ENCODE measurements at places on chromosomes 11 and 22.

DNA sequence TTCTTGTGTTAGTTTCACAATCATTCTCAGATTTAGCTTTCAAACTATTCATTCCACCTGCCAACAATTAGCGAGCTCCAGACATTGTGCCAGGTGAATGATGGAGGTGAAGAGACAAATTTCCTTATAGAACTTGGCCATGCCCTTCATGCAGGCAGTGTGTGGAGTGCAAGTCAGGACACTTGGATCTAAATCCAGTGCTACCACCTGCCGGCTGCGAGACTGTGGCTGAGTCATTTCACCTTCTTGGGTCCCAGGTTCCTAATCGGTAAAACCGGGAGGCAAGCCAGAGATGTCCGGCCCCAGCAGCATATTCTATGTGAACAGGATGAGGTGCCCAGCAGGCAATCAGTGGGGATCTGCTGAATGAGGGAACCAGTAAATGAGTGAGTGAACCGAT is 18.6 kb upstream of the EHF start:
- DNase-seq: no peak

GRCh38 chr22:50105208-50106100 is 15.6 kb downstream of the MOV10L1 start:
- DNase-seq: peak; percentile 33

DNA sequence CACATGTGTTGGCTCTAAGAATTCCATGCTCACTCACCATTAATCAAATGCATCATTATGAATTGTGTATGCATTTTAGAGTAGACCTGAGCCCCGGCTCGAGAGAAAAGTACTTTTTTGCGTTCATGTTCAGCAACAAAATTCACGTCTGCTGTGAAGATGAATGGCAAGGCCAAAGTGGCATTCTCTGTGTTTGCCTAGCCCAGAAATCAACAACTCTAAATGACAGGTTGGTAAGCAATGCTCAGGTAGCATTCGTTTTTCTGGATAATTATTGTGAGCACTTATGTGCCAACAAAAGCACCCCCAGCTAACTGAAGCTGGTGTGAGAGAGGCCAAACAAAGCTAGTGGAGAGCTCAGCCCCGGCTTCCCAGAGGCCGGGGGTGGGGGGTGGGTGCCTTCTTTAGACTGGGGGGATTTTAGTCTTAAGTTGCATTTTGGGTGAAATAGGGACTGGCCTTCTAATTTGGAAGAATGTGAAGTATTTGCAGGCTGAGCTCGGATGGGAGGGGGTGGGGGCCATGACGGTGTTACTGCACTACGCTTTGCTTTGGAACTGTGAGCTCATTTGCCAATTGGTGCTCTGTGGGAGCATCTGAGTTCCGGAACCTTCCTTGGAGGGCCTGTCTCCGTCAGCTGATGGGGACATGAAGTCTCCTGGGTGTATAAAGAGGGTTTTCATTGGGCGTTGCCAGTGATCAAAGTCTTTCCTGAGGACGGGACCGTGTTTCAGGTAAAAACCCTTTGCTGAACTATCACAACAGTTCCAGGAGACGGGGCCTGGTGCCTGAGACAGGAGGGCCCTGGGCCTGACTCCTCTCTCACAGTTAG is 29.0 kb upstream of the ALX4 start:
- DNase-seq: no peak

DNA sequence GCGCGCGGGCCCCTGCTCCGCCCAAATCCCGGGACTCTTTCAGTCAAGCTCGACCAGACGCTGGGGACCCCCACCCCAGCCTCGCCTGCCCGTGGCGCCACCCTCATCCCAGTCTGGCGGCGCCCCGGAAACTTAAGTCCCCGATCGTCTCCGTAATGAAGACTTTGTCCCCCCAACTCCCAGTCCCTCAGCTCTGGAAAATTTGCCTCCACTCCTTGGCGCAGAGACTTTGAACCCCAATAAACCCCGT is 348 bp downstream of the PLCB3 start:
- DNase-seq: no peak

DNA sequence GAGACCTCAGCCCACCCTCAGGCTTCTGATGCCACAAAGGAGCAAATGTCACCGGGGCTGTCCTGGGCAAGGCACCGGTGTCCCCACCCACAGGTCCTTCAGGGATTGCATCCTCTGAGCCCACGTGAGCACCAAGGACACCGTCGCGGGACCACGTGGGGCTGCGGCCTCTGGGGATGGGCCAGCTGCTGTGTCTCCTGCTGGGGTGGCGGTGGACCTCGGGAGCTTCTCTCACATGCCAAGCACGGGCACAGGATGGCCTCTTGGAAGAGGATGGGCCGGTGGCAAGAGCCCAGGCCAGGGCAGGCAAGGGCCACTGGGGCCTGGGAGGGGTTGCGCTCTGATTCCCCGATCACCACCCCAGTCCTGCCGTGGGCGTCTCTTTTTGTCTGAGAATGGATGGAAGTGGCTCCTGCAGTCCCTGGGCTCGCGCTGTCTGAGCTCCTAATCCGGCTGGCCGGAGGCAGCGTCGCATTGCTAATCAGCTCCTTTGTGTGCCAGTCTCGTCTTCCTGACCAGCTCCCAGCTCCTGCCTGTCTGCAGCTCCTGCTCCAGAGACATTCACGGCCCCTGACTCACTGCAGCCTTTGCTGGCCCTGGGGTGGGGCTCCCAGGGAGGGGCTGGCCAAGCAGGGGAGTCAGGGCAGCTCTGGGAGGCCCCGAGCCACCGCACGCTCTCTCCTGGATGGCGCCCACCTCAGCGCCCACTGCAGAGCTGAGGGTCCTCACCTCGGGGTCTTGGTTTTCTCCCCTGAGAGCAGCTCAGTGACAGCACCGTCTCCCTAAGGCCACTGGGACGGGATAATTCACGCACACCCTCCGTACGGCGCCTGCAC is 146.7 kb downstream of the CTTN start:
- no peak for DNase-seq

GRCh38 chr11:113876074-113876797 is 864 bp upstream of the USP28 start:
- no peak for DNase-seq

DNA sequence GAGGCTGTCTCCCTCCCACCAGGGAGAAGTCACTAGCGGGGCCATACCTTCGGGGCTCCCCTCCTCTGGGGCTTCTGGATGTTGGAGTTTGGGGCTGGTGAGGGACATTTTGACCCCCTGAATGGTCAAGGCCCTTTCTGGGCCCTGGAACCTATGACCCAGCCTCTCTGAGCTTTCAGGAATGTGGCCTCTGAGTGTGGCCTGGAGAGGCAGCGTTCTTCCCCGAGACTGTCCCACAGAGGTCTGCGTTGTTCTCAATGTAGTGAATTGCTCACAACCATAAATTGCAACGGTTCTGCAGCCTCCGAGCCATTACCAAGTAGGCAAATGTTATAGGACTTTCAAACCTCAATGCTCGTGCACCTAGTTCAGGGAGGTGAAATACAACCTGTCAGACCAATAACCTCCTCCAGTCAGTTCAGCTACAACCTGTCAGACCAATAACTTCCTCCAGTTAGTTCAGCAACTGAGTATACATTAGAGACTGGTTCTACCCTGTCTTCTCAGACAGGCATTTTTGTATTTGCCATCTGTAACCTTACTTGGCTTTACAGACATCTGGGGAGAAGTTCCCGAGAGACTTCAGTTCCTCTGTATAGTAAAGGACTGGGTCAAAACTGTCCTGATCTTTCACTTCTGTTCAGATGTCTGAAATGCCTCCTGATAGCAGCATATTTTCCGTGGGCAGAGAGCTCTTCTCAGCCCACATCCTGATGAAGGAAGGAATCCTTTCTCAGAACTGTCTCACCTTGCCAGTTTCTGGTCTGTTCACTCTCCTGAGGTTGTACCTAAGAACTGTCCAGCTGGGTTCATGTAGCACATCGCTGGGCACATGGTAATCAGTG is 34.2 kb downstream of the MICAL2 start:
- DNase-seq: no peak

DNA sequence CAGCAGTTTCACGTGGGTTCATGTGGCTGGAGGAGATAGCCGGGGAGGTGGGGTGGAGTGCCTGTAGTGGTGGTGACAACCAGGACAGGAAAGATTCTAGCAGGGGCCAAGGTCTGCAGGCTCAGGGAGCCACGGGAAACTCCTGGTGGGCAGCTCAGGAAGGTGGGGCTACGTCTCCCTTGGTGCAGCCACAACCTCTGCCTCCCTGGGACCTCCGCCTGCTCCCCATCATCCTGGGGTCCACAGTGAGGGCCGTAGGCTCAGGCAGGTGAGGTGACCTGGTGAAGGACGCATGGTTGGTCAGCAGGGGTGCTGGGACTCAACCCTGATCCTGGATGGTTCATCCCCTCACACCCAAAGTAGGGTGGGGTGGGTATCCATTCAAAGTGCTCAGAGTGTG is 524.1 kb downstream of the TBC1D22A start:
- no peak for DNase-seq

DNA sequence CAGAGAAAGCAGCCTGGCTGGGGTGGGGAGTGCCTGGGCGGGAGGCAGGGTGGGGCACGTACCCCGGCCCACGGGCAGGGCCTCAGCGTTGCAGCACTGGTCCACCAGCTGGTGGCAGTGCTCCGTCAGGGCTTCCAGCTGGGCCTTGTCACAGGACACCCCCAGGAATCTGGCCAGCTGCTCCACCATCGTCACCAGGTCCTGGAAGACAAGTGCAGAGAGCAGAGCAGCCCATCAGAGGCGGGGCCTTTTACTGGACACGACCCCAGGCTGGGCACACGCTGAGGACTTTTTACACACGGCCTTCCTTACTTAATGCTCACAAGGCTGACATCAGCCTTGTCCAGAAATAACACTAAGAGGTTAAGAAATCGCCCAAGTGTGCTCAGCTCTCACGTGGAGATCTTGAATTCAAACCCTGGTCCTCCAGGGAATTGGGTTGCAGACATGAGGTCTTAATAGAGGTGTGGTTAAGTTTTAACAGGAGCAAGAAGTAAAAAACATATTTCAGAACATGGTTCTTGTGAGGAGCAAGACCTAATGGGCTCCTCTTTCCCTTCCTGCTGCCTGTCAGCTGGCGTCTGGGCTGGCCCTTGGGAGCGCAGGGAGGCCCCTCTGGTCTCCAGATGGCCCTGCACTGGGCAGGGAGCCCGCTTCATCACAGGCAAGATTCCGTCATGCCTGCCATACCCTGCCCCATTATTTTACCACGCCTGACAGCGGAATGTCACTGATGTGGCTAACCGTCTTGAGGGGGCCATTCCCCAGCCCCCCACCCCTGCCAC is 17.1 kb upstream of the EFCAB6 start:
- no peak for DNase-seq

GRCh38 chr11:85811624-85812023 is 683 bp upstream of the SYTL2 start:
- no peak for DNase-seq

- no peak for DNase-seq
These were observed 49.7 kb upstream of the TTLL12 start for GRCh38 chr22:43236411-43237166.

GRCh38 chr11:65645710-65646109 is 7.8 kb downstream of the SIPA1 start:
- no peak for DNase-seq

DNA sequence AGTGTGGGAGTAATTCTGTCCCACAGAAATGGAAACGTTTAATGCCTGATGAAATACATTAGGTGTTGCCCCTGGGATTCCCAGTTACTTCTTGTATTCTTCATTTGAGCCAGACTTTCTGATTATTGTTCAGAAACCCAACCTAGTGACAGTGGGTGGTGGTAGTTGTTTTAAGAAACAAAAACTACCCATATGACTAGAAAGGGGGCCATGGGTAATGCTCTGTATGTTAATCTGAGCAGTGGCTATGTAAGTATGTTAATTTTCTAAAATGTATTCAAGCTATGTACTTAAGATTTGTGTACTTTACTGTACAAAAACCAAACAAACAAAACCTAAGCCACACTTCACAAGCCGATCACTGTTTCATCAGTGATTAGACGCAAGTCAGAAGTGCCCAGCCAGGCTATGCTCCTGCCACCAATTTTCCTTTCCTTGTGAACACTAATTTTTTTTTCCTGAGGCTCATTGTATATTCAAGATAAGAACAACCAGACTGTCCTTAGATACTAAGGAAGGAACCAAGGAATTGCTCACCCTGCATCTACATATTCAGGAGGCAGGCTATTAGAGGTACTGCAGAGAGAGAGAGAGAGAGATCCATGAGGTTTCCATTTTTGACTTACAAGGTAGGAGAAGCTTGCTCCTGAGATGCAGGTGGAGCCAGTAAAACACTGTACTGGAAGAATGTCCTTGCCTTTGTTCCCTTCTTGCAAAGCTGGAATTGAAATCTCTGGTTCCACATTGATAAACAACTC is 122.7 kb downstream of the DBX1 start:
- DNase-seq: no peak

DNA sequence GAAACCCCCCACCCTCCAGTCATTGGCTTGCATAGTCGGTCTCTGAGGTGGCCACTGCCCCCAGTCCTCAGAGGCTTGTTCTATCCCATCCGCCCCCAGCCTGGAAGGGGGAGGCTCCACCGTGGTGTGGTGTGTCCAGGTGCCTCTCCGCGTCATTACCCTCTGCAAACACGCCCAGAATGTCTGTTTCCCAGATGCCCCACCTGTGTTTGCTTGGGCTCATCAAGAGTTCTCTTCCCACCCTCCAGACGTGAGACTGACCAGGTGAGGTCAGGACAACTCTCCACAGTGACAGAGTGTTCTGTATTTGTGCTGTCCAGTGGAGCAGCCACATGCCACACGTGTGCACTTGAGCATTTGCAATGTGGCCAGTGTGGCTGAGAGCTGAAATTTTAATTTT is 24.9 kb downstream of the LRRC10B start:
- DNase-seq: no peak

DNA sequence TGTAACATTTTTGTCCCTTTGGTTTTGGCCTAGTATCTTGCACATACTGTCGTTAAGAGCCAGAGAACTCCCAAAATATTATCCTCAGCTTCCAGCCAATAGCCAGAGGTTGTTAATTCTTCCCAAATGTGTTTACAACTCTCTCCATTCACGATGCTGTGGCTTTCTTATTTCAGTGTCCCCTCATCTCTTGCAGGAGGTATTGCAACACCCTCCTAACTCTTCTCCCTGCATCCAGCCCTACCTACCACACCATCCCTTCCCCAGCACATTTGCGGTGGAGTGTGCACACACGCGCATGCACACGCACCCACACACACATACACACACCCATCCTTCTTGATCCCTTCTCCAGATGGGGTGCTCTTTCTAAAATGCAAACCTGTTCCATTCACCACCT is 75.6 kb upstream of the LMO2 start:
- DNase-seq: no peak

- DNase-seq: peak; percentile 90
These were observed 1.3 kb downstream of the DENND5A start for GRCh38 chr11:9263840-9264315.

GRCh38 chr11:11332141-11332710 is 20.8 kb downstream of the CSNK2A3 start:
- no peak for DNase-seq

DNA sequence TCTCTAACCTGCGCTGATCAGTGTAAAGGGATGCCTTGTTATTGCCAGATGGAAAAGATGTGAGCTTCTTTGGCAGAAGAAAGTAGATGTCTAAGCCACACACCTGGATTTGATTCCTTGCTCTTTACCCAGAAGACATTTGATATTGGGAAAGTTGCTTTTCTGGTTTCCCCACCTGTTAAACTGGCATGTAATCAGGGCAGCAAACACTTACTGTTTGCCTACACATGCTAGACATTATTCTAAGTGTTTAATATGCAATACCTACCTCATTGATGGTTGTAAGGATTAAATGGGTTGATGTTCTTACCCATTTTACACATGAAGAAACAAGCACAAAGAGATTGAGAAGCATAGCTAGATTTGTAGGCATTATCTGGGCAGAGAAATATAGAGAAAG is 16.6 kb downstream of the ASRGL1 start:
- no peak for DNase-seq

Measured in suppressor macrophage treated with lipopolysaccharide for 1 hour (primary cell).